ENCODE measurements at places on chromosomes 2 and 18.

DNA sequence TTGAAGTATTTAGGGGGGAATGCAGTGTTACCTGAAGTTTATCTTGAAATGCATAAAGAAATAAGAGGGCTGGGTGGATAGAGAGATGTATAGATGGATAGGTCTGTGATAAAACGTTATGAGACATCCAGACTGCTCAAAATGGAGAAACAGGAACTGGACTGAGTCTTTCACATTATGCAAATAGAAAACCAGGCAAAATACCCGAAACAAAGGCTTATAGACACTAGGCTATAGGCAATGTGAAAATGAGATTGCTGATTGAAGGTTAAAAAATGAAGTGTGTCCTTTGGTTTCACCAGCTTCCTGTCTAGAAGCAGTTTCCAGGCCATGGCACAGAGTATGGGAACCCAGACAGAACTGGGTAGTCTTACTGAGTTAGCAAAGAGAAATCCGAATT, 24.9 kb upstream of the SLC3A1 start:
- DNase-seq = no peak

- no peak for DNase-seq
Measured at GRCh38 chr2:216735086-216735485, 39.7 kb upstream of the IGFBP5 start.

DNA sequence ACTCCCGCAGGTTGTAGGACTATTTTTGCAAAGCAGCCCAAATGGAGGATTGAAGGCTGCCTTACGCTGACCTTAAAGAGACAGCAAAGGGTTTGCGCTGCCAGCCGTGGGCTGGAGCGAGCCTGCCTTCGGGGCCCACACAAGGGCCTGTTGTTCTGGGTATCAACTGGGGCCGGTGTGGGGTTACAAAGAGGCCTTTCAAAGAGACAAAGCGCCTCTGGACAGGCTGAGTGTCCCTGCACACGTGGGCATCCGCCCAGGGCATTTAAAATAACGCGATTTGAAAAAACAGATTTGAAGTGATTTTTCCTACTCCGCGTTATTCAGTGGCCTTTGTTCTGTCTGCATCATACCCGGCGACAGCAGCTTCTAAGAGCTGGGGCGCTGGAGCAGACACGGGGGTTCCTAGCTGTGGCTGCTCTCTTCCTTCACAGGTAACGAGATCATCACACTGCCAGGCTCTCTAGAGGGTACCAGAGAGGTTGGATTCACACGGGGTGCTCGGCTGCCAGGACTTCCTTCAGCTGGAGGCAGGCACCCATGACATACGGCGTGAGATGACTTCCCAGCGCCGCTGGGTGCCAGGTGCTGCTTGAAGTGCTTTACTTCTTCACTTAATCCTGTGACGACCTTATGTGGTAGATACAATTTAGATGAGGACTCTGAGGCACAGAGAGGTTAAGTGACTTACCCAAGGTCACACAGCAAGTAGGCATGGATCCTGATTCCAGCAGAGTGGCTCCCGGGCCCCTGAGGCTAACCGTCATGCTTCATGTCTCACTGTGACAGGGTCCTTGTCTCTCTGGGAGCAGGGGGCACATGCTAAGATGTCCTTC, 32.2 kb downstream of the MAL start:
- no peak for DNase-seq

- peak; percentile 45 for DNase-seq
Measured at GRCh38 chr2:27582129-27582694, 630 bp upstream of the ZNF512 start.

GRCh38 chr2:240919161-240919781, 13.1 kb downstream of the CROCC2 start:
- no peak for DNase-seq

GRCh38 chr2:36701918-36702317, 5.4 kb downstream of the VIT start:
- DNase-seq = no peak

DNA sequence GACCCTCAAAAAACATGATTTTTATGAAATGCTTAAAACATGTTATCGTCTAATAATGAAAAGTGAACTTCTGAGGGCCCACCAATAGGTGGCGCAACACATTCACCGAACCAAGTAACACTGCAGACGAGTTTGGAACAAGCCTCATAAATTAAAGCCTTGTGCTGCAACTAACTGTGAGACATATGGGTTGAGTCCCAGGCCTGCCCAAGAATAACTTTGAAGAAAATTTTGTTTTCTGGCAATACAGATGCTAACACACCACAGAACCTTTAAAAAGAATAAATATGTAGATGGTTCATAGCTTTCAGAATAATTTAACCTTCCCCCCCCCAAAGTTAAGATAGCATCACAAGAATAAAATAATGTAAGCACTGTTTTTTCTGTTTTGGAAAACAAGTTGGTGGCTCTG, 285.9 kb downstream of the RNF144A start:
- peak; percentile 58 for DNase-seq

- DNase-seq = no peak
Measured at GRCh38 chr18:62018034-62018758, 125.4 kb upstream of the RNF152 start.

DNA sequence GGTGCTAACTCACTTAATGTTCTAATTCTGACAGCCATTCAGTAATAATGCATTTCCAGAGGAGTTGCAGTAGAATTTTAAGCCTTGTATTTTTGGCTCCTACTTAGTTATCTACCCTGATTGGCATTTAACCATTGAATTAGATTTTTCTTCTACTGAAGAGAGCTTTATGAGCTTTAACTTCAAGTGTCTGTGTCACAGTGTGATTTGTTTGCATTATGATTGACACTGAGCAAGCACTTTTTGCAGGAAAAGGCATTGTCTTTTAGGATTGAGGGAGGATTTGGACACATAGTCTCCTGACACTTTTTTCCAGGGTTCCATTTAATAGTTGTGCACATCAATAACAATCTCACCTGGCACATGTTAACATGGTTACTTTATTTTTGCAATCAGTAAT, 26.7 kb downstream of the LYPD6 start:
- no peak for DNase-seq

- DNase-seq = no peak
Measured at GRCh38 chr2:203817147-203817546, 50.4 kb upstream of the CTLA4 start.

- DNase-seq = peak; percentile 42
Measured at GRCh38 chr2:219570194-219570923, 980 bp downstream of the OBSL1 start.

GRCh38 chr2:5444168-5444567, 248.0 kb upstream of the SOX11 start:
- DNase-seq = no peak

- no peak for DNase-seq
Measured at GRCh38 chr2:23669413-23670244, 257.3 kb downstream of the ATAD2B start.

Measured in erythroblast (primary cell).